Inflammatory macrophage treated with lipopolysaccharide for 4 hours (primary cell): ENCODE measurements at places on chromosomes 7 and 10.
A peak's percentile ranks its signal among the peaks of the same experiment; 100 is the strongest.

DNA sequence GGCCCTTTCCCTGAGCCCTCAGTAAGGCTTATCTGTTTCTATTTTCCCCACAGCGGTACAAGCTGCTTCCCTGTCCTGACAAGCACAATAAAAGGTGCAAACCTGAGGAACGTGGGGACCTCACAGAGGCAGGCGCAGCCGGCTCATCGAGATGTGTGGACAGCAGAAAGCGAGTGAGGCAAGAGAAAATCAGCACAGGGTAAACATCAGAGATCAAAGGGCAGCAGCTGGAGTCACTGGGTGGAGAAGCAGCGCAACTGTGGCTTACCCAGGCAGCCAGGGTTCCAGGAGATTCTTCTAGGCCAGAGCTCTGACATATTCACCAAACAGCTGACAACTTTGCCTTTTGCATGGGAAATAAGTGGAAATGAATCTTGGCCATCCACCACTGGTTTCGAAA is 212.6 kb downstream of the WDR11 start:
- DNase-seq, result no peak

GRCh38 chr10:86263209-86263608 is 103.4 kb downstream of the GRID1 start:
- no peak for DNase-seq

DNA sequence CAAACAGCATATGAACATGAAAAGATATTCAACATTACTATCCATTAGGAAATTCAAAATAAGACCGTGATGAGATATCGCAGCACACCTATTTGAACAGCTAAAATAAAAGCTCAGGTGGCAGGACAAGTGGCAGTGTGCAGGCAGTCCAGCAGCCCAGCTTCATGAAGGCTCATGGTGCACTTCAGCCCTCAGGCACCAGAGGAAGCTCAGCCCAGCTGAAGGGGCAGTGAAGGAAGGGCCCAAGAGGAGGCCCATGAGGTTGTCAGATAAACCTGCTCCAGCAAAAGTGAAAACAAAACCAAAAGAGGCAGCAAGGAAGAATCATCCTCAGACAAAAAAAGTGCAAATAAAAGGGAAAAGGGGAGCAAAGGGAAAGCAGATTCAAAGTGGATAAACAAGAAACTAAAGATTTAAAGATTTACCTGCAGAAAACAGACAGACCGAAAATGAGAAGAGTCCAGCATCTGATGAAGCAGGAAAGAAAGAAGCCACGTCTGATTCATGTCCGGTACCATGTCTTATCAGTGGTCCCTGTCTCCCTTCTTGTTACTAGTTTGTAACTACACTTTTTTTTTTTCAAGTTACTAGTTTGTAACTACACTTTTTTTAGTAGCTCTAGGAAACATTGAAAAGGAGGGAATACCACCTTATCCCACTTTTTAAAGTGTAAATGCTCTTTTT is 15.0 kb upstream of the FAM24B start:
- no peak for DNase-seq

GRCh38 chr7:30166155-30166840 is 31.5 kb downstream of the MTURN start:
- DNase-seq, result peak; percentile 84

- DNase-seq, result no peak
Measured at GRCh38 chr7:40014376-40014775, 64.3 kb downstream of the CDK13 start.

DNA sequence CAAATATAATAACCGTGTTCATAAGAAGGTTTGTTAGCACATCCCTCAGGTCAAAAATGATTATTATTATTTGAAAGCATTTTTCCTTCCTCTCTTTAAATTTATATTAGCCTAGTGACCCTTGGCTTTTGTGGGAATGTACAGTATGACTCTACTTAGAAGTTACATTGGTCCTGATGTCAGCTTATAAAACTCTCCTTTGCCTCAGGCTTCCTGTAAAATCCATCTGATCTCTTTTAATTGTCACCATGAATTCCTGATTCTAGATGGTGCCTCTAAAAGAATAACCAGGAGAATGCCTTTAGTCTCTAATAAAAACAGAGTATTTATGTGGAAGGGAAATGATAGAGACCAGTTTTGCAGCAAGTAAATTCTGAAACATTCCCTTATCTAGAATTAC is 1134.4 kb downstream of the XPNPEP1 start:
- DNase-seq, result no peak

- DNase-seq, result no peak
Measured at GRCh38 chr7:69358163-69358821, 240.0 kb upstream of the AUTS2 start.
